ENCODE measurements at places on chromosomes 5 and 9. TPM values are rescaled to one million over a fixed set of nuclear protein-coding genes. Genes with fewer than 3 reads are reported as not detected.

The GABBR2 gene
- not detected for total RNA-seq

The LECT2 gene
- not detected for total RNA-seq

The NOXA1 gene
- 0.66 TPM for total RNA-seq

The SMC5 gene
- total RNA-seq, result 42.2 TPM

The RNF208 gene
- 2.7 TPM for total RNA-seq

The SERF1B gene
- total RNA-seq, result 11.3 TPM

The ORM2 gene
- total RNA-seq, result not detected

The TEX10 gene
- 34.1 TPM for total RNA-seq

DNA sequence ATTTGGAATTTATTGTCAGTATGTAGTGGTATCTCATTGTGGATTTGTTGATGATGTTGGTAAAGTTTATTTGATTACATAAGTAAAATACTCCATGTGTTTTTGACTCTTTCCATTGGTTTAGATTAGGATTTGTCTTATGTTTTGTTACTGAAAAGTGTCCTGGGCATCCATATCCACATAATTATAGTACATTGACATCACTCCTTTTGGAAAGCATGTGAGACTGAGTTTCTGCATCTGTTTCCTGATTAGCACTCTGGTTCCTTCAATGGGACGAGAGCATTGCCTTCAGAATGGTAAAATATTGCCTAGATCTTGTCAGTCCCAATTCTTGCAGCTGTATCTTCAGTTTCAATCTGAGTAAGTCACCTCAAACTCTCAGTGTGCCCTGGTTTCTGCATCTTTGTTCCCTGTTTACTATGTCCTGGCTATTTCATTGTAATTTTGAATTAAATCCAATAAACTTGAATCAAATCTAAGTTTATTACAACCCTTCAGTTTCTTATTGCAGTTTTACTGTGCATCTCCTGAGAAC is 128.1 kb downstream of the FBXO38 start:
- DNase-seq, result no peak

DNA sequence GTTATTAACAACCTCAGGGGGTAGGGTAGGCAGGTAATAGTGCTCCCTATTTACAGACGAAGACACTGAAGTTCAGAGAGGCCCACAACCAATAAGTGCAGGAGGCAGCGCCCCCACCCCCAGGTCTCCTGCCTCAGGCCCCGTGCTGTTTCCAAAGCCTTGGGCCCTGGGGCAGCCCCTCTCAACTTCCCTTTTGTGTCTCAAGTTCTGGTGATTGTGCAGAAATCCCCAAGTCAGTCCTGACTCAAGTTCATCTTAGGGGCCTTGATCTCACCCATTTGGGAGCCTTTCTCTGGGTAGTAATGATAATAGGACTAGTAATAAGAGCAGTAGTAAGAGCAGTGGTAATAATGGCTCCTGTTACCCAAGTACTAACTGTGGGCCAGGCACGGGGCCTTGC is 35.5 kb upstream of the ASS1 start:
- DNase-seq, result no peak

DNA sequence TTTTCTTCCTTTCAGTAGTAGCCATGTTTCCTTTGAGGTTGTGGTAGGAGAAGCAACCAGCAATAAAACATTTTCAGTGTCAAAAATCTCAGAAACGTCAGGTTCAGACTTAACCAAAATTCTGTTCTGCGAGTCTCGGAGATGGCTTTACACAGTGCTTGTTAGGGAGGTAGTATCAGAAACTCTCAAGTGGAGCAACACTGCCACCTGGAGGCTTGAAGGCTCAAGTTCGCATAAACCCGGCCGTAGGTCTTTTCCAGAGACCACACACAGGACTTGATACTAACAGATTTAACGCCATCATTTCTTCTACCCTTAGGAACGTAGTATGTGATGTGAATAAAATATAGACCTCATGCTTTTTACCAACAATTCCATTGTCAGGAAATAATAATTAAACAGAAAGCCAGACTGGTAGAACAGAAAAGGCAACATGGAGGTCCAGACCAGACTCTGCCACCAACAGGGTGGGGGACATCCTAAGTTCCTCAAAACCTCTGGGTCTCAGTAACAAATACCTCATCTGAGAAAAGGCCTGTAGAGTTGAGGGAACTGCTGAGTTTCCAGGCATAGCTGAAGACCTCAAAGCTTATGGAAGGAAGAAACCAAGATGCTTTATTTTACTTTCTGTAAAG is 8.5 kb downstream of the PTGER4 start:
- peak; percentile 83 for DNase-seq

GRCh38 chr5:114407783-114408182 is 45.9 kb downstream of the KCNN2 start:
- DNase-seq, result no peak

- DNase-seq, result no peak
Observed at GRCh38 chr9:68822596-68823165, 117.6 kb downstream of the PIP5K1B start.

- no peak for DNase-seq
Observed at GRCh38 chr5:41831155-41831554, 39.1 kb downstream of the OXCT1 start.

DNA sequence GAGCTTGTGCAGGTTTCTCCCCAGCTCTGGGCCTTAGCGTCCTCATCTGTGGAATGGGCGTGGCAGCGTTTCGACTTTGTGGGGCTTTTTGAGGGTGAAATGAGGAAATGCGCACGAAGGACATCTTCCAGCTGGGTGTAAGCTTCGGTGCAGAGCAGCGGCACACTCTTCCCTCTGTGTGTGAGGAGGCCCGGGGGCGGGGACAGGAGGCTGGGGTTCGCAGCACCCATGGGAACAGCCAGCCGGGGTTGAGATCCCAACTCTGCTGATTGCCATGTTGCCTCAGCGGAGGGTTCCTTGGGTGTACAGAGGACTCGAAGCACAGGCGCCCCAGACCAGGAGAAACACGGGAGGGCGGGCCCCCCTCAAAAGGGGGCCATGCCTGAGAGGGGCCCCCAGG is 265.6 kb downstream of the NSG2 start:
- DNase-seq, result no peak

- peak; percentile 55 for DNase-seq
Observed at GRCh38 chr9:133135146-133135745, 14.2 kb upstream of the RALGDS start.

DNA sequence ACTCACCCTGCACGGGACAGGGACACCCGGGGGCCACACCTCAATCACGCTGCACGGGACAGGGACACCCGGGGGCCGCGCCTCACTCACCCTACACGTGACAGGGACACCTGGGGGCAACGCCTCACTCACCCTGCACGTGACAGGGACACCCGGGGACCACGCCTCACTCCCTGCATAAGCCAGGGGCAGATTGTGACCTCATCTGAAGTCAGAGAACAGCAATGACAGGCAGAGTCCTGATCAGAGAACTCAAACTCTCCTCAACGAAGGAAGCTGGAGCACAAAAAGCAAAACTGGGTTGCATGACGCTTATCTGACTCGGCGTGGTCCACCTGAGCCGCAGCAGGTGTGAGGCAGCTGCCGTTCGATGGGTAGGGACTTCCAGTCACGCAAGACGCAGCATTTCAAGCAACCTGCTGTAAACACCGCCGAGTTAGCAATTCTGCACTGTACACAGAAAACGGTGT is 3.2 kb downstream of the TERT start:
- DNase-seq, result no peak

DNA sequence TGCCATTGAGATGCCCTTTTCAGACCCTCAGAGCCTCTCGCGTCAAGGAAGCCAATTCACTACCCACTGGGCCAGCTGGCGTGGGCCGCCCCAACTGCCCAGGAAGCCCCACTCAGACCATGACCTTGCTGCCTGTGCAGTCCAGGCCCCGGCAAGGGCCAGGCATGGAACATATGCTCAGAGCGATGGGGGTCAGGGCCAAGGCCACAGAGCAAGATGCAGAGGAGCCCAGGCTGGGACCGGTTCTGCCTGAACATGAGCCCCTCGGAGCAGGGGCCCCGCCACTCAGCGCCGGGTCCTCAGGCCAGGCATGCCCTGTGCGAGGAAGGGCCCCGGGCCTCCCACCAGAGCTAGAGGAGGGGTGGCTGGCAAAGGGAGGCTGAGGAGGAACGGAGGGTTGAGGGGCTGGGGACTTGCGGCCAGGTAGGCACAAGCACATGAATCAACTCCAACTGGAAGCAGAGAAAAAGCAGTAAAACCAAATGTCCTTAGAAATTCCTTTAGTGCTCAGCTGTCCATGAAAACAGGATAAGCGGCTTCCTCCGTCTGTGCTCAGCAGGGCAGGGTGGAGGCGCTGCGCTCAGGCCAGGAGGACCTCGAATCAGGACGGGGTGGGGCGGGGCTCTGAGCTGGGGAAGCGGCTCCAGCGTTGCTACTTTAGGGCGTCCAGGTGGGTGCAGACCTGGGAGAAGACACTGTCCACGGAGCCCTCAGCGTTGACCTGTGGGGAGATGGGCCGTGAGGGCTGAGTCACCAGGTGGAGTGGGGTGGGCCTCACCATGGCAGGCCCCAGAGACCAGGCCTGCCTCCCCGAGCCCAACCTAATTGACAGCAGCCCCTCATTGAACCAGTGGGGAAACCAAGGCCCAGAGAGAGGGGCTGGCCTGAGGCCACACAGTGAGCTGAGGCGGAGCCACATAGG is 9.9 kb downstream of the AK1 start:
- no peak for DNase-seq

GRCh38 chr5:78907255-78907891 is 77.7 kb downstream of the ARSB start:
- no peak for DNase-seq

DNA sequence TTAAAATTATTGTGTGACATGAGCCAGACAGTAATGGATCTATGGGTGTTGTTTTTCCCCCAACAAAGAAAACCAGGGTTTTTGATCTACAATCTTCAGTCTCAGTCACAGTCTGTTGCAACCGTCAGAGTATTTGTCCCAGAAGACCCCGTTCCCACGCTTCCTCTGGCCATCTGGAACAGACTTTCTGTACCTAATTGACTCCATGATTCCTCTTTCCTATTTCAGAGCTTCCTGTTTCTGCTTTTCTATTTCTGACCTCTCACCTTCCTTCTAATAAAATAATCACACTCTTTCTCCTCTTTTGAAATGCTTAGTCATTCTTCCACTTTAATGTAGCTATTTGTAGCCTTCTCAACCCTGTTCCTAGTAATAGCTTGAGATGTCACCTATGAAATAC is 1044.8 kb downstream of the DTWD2 start:
- no peak for DNase-seq

- DNase-seq, result no peak
Observed at GRCh38 chr5:159030357-159030756, 69.4 kb downstream of the EBF1 start.

DNA sequence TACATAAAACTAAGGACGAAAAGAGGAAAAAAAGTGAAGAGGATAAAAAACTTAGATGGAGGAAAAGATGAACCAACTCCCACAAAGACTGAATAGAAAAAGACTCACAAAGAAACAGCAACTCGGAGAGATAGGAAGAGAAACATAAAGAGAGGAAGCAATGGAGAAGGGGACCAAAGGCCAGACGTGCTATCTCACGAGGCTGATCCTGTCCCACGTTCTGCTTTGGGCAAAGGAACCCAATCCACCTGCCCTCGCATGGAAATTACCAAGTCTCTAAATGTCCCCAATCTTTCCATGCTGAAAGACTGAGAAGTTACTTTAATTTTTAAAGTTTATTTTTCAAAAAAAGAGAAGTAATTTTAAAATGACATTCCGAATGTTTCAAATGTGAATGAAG is 36.6 kb downstream of the TMEM245 start:
- DNase-seq, result no peak
